Cortex of kidney (tissue), 1 donor: ENCODE measurements at places on chromosomes 12 and 14.

DNA sequence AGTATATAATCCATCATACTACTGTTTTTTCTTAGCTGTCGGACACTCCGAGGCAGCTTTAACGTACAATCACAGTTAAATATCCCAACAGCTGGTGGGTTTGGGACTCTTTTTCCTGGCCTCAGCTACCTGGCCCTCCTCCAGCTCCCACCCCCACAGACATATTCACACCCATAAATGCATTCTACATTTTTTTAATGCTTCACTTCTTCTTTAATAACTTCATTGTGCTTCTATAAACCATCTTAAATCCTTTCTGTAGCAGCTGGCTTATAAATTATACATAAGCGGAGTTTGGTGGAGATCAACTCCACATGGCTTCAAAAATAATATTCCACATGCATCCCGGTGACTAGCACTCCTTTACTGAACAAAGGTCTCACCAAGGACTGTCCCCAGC lies 33.3 kb downstream of the TDG start:
- DNase-seq: no peak

DNA sequence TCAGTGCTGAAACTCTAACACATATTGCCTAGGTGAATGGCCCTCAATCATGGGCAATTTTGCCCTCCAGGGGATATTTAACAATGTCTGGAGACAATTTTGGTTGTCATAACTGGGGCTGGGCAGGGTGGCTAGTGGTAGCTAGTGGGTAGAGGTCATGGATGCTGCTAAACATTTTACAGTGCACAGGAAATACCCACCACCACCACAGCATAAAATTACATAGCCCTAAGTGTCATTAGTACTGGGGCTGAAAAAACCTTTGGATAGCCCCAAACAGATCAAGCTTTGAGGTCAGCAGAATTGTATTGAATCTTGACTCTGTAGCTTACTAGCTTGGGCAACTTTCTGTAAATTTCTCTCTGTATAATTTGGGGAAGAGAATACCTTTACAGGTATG lies 758.0 kb downstream of the BCL11B start:
- DNase-seq: no peak

DNA sequence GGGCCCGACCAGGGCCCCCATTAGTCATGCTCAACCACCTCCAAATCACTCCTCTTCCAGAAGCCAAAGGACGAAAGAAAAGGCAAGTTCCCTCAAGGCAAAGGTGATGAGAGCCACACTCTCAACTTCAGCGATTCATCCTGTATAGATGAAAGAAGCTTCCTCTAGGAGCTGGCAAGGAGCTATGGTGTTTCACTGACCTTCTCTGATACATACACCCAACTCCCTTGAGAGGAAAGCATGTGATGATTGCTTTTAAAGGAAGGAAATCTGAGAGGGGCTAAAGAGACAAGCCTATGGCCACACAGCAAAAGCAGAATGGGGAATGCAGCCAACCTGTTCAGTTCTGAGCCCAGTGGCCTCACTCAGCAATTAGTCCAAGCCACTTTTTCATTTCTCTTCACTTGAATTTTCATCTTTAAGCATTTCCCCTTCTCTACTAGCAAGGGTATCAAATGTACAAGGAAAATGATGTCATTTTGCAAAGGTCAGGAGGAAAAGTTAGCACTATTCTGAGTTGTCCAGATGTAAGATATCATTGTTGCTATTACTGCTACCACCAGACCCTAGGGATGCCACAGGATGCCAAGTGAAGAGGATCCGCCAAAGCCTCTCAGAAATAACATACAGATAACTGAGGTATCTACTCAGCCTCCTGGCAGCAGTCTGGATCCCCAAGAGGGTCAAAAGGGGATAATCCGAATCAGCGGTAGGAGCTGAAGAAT lies 82.5 kb downstream of the MAP3K9 start:
- DNase-seq: no peak

DNA sequence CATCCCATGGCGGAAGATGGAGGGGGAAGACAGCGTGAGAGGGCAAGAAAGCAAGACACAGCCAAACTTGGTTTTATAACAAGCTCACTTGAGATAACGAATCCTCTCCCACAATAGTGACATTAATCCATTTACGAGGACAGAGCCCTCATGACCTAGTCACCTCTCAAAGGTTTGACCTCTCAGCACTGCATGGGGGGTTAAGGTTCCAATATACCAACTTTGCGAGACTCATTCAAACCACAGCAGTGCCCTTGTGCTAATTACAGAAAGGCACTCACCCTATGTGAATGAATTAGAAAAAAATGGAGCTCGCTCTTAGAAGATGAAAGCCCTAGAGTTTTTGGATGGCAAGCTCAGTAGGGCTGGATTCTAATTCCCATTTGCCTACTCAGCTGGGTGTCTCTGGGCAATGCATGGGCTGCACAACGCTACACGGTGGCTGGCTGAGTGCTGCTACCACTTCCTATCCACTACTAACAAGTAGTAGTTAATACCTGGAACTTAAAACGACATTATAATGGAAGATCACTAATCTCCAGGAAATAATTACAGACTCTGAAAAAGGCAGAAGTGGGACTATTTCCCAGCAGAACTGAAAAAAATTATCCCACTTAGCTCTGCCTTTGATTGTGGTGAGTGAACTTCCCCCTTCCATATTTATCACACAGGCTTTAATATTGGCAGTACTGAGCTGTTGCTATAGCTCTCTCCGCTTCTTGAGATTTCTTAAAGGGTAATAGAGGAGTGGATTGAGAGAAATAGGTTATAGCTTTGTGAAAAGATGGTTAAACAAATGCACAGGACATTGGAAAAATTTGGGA lies 27.5 kb downstream of the TESPA1 start:
- no peak for DNase-seq

- no peak for DNase-seq
These were observed 107.3 kb upstream of the MDM1 start for GRCh38 chr12:68439368-68440045.

DNA sequence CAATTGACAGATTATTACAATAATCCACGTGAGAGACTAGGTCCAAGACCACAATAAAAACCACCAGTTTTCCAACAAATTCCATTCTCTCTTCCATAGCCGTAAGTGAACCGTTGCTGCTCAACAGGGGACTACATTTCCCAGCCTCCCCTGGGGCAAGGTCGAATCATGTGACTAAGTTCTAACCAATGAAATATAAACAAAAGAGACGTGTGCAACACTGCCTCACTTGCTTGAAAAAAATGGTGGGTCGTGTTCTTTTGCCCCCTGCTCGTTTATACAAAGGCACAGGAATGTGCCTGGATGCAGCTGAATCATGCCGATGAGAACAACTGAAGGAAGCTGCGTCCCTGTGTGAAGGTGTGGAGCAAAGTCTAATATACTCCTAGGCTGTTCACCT lies 51.1 kb downstream of the HSPB8 start:
- no peak for DNase-seq

- DNase-seq: no peak
These were observed 12.7 kb upstream of the SERPINA1 start for GRCh38 chr14:94401083-94401482.

GRCh38 chr12:52178984-52179383 lies 12.8 kb downstream of the KRT80 start:
- no peak for DNase-seq

GRCh38 chr12:7327918-7328317 lies 24.0 kb downstream of the ACSM4 start:
- DNase-seq: no peak

GRCh38 chr12:2751230-2751629 lies 43.5 kb upstream of the FKBP4 start:
- no peak for DNase-seq

- DNase-seq: no peak
These were observed 5.8 kb downstream of the AP5M1 start for GRCh38 chr14:57274551-57274950.

GRCh38 chr14:21038441-21039422 lies 3.4 kb upstream of the RNASE7 start:
- no peak for DNase-seq

DNA sequence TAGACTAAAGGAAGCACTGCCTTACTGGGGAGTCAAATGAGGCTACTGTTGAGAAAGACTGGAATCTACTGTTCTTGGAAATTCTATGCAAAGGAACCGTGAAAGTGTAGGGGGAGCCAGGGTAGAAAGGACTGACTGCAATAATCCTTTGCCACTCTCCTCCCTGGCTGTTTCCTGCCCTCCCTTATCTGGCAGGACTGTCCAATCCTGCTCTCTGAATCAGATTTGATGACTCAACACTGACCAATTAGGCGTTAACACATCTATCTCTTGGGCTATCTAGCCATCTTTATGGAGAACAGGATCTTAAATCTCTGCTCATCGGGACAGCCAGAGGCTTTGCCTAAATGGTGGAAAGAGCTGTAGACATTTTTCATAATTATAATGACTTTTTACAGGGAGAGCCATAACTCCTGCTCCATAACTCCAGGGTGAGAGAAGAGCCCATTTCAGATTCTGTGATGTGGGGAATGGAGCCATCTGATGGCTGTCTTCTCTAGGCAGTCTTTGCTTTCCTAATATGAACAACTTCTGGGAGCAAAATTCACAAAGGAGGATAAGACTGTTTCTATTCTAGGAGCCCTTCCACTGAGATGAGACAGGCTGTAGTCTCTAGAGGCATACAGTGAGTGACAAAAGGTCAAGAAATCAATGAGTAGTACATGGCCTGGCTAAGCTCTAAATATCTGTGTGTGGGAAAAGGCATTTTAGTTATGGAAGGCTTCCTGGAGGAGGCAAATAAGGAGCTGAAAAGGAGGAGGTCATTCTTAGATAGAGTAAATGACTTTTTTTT lies 68.9 kb upstream of the CISTR start:
- no peak for DNase-seq

- no peak for DNase-seq
These were observed 43.1 kb upstream of the GPHB5 start for GRCh38 chr14:63361790-63362189.

DNA sequence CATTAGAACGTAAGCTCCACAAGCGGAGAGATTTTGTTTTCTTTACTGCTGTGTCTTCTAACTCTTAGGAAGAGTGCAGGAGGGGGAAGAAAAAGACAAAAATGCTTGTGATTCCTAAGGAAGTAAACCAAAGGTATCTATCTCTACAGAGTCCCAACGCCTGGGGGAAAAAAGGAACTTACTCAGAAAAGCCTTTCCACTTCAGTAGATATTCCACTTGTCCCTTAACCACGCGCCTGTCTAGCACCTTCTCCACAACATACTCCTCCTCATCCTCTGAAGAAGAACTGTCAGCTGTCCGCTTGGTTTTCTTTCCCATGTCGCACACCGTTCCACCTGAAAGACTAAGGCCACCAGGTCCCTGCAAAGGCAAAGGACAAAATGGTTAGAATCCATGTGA lies 22.6 kb downstream of the CBX5 start:
- DNase-seq: no peak

DNA sequence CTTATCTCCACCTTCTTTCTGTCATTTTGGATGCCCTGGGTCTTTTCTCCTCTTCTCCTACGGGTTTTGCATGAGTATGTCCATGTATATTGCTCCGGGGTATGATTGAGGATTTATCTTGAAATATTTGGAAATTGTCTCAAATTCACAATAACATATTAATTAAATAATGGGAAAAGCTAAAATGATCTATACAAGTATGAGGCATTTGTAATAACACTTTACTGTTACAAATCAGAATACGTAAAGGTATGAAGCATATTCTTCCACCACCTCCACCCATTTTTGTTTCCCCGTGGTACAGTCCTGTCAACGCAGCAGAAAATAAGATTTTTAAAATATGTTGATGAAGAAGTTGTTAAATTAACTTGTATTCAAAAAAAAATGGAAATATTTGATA lies 91.3 kb downstream of the PPP2R5C start:
- no peak for DNase-seq

- DNase-seq: no peak
These were observed 230.2 kb upstream of the RGS6 start for GRCh38 chr14:71701990-71702389.

GRCh38 chr12:76781321-76781720 lies 17.4 kb downstream of the ZDHHC17 start:
- DNase-seq: no peak

DNA sequence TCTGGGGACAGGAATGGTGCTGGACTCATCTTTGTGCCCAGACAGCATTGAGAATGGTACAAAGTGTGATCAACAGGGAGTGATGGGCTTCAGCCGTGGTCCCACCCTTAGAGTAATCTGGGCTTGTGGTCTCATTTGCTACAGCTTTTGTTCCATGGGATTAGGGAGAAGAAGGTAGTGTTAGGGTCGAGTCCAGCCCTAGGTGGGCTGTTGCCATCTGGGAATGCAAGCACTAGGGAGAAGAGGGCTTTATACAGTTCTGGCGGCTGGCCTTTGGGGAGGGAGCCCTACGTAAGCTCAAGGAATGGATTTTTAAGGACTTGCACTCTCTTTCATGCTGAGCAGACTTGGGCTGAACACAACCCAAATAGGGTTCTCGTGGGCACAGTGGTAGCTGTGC lies 4.9 kb downstream of the PLEKHG3 start:
- no peak for DNase-seq

DNA sequence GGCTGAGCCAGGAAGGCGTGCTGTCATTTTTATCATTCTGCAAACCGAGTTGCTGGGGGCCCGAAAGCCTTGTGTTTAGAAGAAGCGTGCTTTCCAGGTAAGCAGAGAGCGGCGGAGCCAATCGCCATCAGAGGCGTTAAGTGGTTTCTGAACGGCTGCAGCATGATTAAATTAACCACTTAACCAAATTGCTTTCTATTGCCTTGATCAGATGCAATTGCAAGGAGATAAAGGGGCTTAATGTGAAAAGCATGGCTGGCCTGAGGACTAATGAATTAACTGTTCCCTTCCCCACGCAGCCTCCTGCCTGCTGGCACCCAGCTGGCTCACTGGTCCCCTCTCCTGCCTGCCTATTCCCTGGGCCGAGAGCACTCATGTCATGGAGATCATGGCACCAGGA lies 36.6 kb upstream of the CHGA start:
- DNase-seq: no peak

DNA sequence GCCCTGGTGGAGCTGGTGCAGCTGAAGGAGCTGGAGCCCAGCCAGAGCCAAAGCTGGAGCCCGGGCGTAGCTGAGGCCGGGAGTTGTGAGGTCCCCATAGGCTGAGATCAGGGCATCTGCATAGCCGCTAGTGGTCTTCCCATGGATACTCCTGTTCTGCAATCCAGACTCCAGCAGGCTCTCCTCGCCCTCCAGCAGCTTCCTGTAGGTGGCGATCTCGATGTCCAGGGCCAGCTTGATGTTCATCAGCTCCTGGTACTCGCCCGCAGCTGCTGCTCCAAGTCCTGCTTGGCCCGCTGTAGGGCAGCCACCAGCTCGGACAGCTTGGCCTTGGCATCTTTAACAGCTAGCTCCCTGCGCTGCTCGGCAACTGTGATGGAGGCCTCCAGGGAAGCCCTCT lies 966.1 kb downstream of the FSCB start:
- no peak for DNase-seq
